ENCODE measurements at places on chromosomes 16 and 17. TPM values are rescaled to one million over a fixed set of nuclear protein-coding genes. Genes with fewer than 3 reads are reported as not detected.

GRCh38 chr17:49819138-49819537, 28.7 kb downstream of the TAC4 start:
- no peak for DNase-seq

DNA sequence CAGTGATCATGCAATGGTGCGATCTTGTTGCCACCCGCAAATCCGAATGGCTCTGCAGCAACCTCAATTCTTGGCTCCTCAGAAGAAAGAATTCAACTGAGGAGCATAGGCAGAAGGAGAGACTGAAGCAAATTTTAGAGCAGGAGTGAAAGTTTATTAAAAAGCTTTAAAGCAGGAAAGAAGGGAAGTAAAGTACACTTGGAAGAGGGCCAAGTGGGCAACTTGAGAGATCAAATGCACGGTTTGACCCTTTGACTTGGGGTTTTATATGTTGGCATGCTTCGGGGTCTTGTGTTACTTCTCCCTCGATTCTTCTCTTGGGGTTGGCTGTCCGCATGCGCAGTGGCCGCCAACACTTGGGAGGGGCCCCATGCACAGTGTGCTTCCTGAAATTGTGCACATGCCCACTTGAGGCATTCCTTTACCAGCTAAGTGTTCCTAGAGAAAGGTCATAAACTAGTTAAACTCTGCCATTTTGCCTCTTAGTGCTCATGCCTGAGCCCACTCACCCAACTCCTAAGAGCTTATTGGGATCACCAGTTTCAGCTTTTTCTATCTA, 36.7 kb downstream of the ZNRF1 start:
- no peak for DNase-seq

Gene SLC6A2
- polyA plus RNA-seq: 0.13 TPM

Gene NEUROD2
- polyA plus RNA-seq: 0.31 TPM

GRCh38 chr16:4113358-4114256, 2.6 kb downstream of the ADCY9 start:
- no peak for DNase-seq

Gene CCL4L2
- polyA plus RNA-seq: 3.5 TPM

Gene SLC5A10
- 0.46 TPM for polyA plus RNA-seq

DNA sequence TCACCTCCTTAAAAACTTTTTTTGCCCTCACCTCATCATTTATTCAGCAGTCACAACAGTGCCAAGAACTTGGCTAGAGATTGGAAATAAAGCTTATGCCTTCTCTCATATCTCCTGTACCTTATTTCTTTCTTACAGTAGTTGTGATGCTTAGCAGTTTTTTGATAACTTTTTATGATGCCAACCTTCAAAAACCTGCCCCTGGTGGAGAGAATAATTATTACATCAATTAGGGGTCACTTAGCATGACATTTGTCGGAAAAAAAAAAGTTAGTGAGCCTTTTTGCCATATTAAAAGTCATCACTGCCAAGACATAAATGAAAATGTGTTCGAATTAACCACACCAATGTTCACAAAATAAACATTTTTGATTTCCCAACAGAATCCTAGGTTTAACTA, 296.6 kb downstream of the WWOX start:
- no peak for DNase-seq

DNA sequence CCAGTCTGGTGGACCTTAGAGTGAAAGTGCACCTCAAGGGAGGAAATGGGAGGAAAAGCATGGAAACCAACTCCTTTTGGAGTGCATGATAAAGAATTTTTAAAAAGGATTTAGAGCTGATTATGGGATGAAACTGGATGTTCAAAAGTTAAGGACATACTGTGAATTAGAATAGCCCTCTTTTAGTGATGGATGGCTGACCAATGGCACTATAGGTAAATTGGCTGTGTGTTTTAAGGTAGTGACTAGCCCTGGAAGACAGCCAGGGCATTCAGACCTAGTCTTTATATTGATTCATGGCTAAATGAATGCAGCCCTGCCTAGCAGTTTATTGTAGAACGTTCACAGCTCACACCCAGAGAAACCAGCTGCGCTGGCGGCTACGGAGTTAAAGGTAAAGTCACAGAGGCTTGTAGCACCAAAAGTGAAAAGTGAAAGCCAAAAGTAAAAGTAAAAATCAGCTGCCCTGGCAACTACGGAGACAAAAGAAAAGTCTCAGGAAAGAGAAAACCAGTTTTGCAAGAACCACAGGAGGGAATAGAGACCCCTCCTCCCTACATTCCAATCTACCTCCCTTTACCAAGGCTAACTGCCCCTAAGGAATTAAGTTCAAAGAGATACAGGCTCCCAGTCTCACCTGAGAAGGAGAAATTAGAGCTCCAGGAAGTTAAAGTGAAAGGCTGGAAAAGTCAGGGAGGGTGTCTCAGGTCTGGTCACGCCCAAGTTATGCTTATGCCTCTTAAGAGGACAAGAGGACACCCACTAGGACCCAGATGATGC, 21.8 kb downstream of the ACSM1 start:
- peak; percentile 88 for DNase-seq

GRCh38 chr17:8155231-8155995, 3.2 kb upstream of the PER1 start:
- DNase-seq: peak; percentile 60

DNA sequence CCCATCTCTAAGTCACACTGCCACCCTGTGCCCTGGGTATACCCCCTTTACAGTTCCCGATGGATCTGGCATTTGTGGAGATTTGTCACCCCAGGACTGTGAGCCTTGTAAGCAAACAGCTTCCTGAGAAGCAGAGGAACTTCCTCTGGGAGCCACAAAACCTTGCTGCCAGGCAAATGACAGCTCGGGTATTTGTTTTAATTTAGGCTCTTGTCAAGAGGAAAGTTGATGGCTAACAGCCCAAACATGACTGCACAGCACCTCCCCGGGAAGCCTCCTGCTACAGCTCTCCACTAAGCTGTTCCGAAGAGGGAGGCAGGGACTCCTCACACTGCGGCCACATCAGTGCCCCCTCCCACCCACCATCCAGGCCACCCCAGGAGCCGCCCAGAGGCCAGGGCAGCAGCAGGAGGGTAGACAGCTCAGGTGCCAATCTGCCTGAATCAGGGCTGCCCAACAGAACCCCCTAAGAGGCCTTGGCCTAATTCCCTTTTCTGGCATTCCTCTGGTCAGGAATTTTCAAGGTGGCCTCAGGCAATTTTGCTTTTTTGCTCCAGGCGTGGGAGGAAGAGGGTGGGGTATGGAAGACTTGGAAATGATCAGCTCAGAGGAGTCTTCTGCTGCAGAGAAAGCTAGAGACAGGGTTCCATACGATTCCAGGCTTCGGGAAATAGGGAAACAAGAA, 2.6 kb downstream of the ABR start:
- DNase-seq: peak; percentile 56

- DNase-seq: no peak
Observed at GRCh38 chr16:84864326-84864955, 44.7 kb downstream of the CRISPLD2 start.

- DNase-seq: no peak
Observed at GRCh38 chr17:27284811-27285415, 9.0 kb upstream of the WSB1 start.

Gene CORO7
- 14.2 TPM for polyA plus RNA-seq

Gene OTOP2
- not detected for polyA plus RNA-seq

Gene TEDC2
- polyA plus RNA-seq: 2.7 TPM

DNA sequence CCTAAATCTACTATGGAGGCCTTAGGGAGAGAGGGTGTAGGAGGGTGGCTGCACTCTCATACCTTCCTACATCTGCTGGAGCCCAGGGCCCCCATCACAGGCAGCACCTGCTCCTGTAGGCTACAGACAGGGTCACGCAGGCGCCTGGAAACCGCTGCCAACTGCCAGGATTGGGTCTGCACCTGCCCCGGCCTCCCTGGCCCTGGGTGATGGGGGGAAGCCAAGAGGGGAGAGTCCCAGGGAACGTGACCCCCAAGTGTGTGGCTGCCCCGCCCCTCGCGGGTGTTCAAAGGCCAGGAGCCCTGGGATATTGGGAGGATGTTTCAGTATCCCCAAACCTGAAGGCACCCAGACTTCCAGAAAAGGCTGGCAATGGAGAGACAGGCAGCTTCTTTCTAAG, 5.6 kb upstream of the TEX19 start:
- DNase-seq: no peak

Gene KRTAP1-5
- not detected for polyA plus RNA-seq

DNA sequence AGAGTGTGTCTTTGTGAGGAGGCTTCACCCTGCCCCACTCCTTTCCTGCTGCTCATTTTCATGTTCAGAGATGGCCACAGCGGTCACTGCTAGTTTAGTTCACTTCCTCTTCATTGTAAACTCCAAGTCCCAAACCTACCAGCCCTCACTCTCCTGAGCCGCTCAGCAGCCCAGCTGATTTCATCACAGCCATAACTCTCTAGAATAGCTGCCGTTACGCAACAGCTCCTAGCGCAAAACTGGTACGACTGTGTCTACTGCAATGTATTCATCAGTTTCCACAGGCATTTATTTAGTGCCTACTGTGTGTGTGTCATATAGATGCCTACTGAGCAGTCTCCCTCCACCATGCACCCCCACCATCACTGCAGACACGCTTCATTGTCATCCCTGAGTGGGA, 233.5 kb upstream of the RPL38 start:
- DNase-seq: no peak

DNA sequence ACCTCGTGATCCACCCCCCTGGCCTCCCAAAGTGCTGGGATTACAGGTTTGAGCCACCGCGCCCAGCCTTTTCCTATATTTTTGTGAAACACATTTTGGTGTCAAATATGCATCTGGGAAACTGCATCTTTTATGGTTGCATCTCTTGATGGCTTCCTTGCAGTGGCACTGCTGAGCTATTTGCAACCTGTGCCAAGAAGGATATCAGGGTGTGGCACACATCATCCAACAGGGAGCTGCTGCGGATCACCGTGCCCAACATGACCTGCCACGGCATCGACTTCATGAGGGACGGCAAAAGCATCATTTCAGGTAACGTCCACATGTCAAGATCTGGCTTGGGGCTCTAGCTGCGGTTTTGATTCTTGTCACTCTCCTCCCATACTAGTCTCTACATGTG, 16.8 kb upstream of the USP43 start:
- no peak for DNase-seq

DNA sequence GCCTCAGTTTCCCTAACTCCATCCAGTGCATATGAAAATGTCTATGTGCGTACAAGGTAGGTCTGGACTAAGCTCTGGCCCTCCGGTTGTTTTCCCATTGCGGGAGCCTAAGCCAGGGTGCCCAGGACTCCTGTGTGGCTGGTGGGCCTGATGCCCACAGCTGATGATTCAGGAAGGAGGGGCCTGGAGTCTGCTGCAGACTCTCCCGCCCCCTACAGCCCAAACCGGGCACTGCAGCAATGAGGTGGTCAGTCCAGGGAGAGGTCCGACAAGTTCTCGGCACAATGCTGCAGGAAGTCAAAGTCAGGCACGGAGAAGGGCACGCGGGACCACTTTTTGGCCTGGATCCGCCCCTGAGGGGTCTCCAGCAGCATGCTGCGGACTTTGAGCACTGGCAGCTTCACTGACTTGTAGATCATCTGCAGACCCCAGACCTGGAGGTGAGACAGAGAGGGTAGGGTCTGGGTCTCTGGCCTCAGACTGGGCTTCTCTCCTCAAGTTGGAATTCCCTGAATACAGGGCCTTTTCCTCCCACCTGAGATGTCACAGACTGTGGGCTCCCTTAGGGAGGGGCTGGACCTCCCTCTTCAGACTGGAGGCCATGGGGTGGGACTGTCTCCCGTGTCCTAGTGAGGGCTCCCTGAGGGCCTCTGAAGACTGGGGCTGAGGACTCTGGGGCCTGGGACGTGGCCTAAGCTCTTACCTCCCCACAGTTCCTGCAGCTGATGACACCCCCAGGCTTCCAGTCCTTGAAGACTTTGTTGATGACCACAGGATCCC, 3.4 kb upstream of the ZNF385C start:
- DNase-seq: peak; percentile 71

- DNase-seq: no peak
Observed at GRCh38 chr17:70040336-70040735, 34.7 kb upstream of the KCNJ16 start.

Gene CDH1
- 15.0 TPM for polyA plus RNA-seq

- DNase-seq: no peak
Observed at GRCh38 chr17:29514792-29515191, 52.0 kb downstream of the ABHD15 start.

GRCh38 chr16:66810391-66810790, 9.0 kb upstream of the TERB1 start:
- DNase-seq: no peak

Gene LSM12
- polyA plus RNA-seq: 30.7 TPM

Gene INCA1
- polyA plus RNA-seq: 2.7 TPM

DNA sequence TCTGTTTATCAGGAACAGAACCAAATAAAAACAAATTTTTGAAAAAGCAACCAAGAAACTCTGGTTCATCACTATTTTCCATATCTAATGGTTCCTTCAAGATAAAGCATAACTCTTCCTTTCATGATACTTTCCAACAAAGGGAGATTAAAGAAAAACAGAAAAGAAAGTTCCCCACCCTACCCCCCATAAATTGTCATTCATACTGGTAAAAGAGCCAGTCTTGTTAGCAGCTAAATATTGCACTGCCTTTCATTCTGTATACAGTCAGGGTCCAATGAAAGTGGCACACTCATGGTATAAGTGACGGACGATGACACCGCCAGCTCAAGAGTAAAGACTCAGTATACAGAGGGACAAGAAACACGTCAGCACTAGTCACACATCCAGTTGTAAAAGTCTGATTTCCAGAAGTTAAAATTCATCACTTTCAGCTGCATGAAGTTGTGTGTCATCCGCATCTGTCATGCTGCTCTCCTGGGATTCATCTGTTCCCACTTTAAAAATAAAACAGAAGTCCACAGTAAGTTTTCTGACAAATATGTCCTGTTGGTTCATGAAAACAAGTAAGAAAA, 68.5 kb downstream of the CDC27 start:
- no peak for DNase-seq

Gene RAP1GAP2
- polyA plus RNA-seq: 11.8 TPM

DNA sequence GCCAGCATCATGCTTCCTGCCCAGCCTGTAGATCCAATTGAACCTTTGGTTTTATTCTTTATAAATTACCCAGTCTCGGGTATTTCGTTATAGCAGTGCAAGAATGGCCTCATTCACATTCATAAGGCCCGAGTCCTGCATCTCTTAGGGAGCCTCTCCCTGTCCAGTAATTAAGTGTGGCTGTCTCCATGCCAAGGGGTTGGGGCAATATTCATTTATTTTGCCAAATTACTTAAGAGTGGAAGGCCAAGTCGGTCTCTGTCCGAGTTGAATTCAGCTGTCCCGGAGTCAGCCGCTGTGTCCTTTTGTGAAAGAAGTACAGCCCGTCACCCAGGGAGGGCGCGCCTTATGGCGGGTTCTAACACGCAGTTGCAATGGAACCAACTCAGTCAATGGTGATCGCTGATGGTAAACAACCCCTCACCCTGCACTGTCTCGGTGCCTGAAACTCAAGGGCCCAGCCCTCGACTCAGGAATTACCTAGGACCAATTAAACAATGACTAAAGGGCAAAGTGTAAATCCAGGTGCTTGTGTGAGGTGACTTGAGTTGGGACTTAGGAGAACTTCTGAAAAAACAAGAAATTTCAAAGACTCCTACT, 22.2 kb downstream of the KIAA0513 start:
- DNase-seq: no peak
